ENCODE measurements at places on chromosomes 1 and 21. TPM values are rescaled to one million over a fixed set of nuclear protein-coding genes. Genes with fewer than 3 reads are reported as not detected.
A peak's percentile ranks its signal among the peaks of the same experiment; 100 is the strongest.

- DNase-seq = no peak
Measured at GRCh38 chr1:192730198-192730597, 78.6 kb upstream of the RGS2 start.

GRCh38 chr1:17089506-17089905, 29.7 kb downstream of the PADI2 start:
- no peak for DNase-seq

DNA sequence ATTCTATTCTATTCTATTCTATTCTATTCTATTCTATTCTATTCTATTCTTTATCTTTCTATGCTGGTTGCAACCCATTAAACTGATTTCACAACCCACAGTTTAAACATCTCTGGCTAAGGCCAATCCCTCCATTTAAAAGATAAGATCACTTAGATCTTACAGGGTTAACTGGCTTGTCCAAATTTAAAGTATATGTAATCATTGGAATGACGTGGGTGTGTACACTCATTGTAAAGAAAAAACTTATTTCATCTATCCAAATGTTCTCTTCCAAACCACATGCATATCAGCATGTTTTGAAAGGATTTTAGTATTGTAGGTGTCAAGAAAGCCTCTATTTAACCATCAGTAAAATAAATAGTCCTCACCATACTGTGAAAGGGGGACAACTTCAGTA, 299.6 kb upstream of the RUNX1 start:
- DNase-seq = no peak

DNA sequence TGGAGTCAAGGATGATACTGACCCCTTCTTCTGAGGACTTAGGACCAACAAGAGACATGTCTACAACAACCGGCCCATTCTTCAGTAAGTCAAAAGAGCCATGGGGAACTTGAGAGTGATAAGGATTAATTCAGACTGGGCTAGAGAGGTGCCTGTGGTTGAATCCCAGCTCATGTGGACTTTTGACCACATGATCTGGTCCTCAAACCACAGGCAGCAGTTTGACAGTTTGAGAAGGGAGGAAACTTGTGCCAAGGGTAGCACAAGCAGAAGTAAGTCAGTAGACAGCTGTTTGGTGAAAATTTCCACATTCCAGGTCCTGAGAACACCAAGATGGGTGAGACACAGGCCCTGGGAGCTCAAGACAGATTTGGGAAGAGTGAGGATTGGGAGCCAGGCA, 19.8 kb downstream of the SH3BP5L start:
- no peak for DNase-seq

DNA sequence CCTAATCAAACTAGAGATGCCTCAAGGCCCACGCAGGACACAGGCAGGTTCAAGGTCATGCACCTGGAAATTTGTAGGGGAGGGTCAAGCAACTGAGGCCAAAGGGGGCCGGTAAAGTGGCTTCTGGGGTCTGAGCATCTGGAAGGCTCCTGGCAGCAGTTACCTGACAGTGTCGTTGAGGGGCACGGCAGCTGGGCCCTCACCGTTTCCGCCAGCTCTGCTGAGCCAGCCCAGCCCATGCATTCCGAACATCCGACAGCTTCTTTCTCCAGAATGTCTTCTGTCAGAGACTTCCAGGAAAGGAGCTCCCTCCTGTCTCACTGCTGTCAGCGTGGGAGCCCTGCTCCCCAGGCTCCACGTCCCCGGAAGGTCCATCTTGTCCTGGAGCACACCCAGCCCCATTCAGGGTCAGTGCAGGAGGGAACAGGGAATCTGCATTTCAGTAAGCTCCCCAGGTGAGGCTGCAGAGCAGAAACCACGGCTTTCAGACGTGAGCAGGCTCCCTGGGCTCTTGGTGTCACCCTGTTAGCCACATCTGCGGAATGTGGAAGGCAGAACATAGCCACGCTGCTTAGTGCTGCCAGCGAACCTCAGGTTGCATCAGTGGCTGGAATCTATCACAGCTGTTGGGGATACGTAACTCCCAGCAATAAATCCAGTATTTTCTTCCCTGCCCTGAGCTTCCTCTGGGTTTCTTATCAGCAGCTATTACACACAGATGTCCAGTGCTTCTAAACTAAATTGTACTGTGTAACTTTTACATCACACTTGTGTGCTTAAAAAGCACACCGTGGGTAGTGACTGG, 36.3 kb upstream of the FAM3B start:
- no peak for DNase-seq

DNA sequence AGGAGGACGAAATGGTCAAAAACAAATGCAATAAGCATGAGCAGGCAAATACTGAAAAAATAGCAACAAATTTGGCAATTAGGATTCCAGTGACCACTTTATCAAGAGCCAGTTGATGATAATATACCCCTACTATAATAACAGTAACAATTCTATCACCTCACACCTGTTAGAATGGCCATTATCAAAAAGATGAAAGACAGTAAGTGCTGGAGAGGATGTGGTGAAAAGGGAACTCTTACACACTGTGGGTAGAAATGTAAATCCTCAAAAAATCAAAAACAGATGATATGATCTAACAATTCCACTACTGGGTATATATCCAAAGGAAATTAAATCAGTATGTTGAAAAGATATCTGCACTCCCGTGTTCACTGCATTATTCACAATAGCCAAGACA, 114.3 kb upstream of the GFI1 start:
- DNase-seq = no peak

DNA sequence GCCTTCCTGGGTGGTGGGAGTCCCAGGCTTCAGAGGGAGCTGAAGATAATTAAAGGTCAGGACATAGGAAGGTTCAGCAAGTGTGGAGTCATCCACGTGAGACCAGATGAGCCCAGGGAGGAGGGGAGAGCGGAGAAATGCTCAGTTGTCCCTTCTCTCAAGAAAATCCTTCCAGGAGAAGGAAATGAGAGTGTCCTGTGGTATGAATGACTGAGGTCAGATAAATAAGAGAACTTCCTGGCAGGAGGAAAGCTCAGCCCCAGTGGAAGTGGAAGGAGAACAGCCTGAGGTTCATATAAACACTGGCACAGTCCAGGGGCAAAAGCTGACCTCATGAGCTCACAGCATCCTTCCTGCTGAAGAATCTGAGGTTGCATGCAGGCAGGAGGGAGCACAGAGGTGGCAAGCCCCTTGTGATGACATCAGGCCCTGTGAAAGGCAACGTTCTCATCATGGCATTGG, 97.6 kb downstream of the NAV1 start:
- no peak for DNase-seq

GRCh38 chr1:164183854-164184635, 374.9 kb upstream of the PBX1 start:
- no peak for DNase-seq

DNA sequence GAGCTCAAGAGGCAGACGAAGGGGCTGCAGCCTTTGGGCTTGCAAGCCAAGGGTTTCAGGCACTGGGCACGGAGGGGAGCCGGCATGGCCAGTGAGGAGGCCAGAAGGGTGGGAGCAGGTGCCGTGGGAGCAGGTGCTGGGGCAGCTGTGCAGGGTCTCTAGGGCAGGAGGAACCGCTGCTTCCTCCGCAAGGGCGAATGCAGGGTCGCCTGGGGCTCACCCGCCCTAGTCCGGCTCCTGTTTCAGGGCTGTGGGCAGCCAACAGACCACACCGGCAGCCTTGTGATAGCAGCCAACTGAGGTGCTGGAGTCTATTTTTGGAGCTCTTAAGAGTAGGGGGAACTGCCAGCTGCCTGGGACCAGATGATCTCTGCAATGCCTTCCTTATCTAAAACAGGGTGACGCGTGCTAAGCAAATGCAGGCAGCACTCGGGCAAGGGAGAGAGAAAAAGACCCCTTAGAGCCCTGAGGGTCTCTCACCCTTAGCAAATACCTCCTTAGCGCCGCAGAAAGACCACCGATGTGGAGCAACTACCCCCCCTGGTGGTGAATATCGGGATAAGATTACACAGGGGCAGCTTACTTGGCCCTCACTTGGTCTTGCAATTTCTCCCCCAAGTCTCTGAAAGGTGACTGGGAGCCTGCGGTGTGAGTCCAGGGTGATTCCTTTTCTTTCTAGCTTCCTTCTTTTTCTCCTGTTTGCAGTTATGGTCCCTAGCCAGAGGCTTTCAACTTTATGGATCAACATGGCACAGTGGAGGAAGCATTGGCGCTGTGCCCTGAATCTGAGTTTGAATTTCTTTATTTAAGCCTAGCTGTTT, 20.7 kb upstream of the MAPKAPK2 start:
- DNase-seq = peak; percentile 85

- DNase-seq = no peak
Measured at GRCh38 chr1:158691907-158692306, 5.4 kb upstream of the SPTA1 start.

- DNase-seq = no peak
Measured at GRCh38 chr1:21725748-21726392, 56.7 kb upstream of the RAP1GAP start.

DNA sequence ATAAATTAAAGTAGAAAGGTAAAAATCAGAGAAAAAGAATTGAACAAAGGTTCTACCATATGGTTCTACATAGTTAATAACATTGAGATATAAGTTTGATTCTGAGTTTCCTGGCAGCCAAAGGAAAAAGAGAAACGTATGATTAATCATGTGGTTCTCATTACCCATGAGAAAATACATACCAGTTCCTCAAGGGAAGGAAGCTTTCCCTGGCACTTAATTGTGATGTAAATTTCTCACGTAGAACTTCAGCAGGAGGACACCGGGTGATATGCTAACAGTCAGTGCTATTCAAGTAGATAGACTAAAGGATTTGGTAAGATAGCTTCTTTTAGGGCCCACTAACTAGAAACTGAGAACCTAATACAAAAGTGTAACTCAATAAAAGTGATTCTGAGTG, 218.5 kb downstream of the NFIA start:
- DNase-seq = no peak

Gene FLG2
- not detected for total RNA-seq

Gene LAMTOR5
- 108 TPM for total RNA-seq

Gene TNFRSF1B
- 0.68 TPM for total RNA-seq

Measured in H9 (cell line).